A549 treated with ZK216348 at 1 μM for 4 hours (cell line): ENCODE measurements at places on chromosomes 12 and 14. TPM values are rescaled to one million over a fixed set of nuclear protein-coding genes. Genes with fewer than 3 reads are reported as not detected.

CELA1 gene
- total RNA-seq = not detected in 5 replicates

IFT81 gene
- total RNA-seq = 13.2 to 29.7 TPM (median 20.1 TPM) in 5 replicates

MSRB3 gene
- total RNA-seq = 14.5 to 30.0 TPM (median 24.0 TPM) in 5 replicates

RBM19 gene
- 14.3 to 19.4 TPM (median 18.1 TPM) in 5 replicates for total RNA-seq
